ENCODE measurements at places on chromosomes 7 and 10. TPM values are rescaled to one million over a fixed set of nuclear protein-coding genes. Genes with fewer than 3 reads are reported as not detected.
A peak's percentile ranks its signal among the peaks of the same experiment; 100 is the strongest.

TMEM236 gene
- 0.27 TPM for total RNA-seq

VSTM4 gene
- total RNA-seq: not detected

VSIR gene
- 61.2 TPM for total RNA-seq

NPC1L1 gene
- not detected for total RNA-seq

- no peak for DNase-seq
These were observed 8.7 kb downstream of the ABLIM1 start for GRCh38 chr10:114649217-114649903.

- no peak for DNase-seq
These were observed 287.0 kb downstream of the WDR37 start for GRCh38 chr10:1343176-1343575.

DNA sequence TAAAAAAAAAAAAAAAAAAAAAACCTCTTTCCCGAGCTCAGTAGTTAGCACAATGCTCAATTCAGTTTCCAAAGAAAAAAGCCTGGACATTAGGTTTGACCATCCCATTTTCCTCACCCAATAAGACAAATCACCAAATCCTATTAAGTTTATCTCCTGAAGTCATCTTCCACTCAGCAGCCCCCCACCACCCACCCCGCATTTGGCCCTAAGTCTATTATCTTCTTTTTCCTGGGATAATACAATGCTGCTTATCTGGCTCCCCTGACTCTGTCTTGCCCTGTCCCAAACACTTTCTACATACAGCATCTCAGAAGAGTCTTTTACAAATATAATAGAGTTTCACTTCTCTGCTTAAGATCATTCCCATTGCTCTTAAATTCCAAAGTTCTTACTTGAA, 17.8 kb upstream of the LMOD2 start:
- no peak for DNase-seq

DNA sequence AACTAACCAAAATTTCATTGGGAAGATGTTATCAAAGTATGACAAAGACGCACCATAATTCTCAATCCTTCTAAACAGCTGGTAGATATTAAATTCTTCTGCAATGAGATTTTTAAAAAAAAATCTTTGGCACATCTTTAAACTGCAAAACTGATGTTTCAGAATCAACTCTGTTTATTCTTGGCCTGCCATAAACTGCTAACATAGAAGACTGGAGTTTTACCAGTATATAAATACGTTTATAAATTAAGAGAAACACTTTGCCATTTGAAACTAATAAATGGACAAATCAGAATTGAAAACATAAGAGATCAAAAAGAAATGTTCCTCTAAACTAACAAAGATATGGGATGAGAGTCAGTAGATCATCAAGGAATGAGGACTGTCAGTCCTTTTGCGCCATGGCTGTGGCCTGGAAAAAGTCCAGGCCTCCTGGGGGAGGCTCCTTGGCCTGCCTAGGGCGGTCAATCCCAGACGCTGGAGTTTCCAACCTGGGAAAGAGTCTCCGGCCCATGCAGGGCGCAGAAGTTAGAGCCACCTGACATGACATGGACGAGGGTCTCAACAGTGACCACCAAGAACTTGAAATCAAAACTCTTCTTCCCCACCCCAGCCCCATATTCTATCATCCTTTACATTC, 34.2 kb upstream of the NEBL start:
- DNase-seq: no peak

DNA sequence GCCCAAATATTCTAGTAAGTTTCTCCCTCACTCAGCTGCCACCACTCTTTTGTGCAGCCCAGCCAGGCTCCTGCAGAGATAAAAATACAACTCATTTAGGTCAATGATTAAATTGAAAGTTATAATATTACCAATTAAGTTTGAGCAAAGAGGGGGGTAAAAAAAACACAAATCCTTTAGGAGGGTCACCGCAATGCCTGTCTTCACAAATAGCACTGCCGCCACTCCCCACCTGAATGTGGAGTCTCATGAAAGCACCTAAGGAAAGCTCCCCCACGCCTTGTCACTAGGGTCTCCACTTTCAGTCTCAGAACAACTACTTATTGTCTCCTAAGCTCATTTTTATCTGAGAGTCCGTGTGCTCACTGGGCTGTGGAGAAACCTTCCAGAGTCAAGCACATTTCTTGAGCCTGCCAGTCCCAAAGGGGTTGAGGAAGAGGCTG, 148.7 kb downstream of the FGFR2 start:
- DNase-seq: no peak

DNA sequence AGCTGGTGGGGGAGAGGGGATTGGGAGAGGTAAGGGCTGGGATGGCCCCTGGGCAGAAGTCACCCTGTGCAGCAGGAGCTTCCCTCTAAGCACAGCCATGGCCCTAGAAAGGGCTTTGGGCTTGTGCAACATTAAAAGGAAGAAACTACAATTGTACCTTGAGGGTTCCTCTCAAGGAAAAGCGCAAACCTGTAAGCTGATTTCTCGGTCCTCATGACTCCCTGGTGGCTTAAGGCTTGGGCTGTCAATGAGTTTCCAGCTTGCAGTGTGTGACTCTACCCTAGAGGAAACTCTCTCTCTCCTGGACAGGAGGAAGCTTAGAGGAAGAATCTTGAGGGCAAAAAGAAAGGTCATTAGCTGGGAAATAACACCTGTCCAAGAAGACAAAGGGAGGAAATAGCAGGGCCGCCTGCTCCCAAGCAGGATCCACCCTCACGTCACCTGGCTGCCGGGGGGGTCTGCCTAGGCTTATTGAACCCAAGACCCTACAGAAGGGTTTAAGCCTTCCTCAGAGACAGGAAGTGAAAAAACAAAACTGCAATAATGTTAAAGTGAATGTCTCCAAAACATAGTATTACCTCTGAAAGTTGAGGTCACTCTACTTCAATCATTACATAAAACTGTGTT, 112.5 kb downstream of the WDR11 start:
- DNase-seq: no peak

GRCh38 chr10:9297580-9297979, 1243.1 kb downstream of the GATA3 start:
- no peak for DNase-seq

GRCh38 chr10:131683281-131683861, 217.4 kb upstream of the PPP2R2D start:
- DNase-seq: no peak

DNA sequence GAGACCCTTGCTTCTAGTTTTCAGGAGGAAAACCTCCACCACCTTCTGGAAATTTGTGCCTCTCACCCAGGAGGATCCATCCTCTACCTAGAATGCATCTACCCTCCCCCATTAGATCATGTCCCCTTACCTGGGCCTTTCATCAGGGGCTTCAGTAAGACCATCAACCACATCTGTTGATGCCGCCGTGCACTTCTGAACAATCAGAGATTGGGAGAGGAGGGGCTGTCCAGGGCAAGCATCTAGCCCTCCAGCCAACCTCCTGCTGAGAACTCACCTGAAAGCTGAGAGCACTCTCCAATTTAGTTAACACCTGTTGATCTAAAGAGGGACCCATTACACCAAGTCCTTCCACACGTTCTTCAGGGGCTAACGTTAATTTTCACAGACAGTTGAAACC, 57.6 kb upstream of the PIK3CG start:
- no peak for DNase-seq

GRCh38 chr10:110432814-110433565, 64.7 kb upstream of the DUSP5 start:
- DNase-seq: no peak

- no peak for DNase-seq
These were observed 11.2 kb downstream of the AVL9 start for GRCh38 chr7:32506266-32507054.

DNA sequence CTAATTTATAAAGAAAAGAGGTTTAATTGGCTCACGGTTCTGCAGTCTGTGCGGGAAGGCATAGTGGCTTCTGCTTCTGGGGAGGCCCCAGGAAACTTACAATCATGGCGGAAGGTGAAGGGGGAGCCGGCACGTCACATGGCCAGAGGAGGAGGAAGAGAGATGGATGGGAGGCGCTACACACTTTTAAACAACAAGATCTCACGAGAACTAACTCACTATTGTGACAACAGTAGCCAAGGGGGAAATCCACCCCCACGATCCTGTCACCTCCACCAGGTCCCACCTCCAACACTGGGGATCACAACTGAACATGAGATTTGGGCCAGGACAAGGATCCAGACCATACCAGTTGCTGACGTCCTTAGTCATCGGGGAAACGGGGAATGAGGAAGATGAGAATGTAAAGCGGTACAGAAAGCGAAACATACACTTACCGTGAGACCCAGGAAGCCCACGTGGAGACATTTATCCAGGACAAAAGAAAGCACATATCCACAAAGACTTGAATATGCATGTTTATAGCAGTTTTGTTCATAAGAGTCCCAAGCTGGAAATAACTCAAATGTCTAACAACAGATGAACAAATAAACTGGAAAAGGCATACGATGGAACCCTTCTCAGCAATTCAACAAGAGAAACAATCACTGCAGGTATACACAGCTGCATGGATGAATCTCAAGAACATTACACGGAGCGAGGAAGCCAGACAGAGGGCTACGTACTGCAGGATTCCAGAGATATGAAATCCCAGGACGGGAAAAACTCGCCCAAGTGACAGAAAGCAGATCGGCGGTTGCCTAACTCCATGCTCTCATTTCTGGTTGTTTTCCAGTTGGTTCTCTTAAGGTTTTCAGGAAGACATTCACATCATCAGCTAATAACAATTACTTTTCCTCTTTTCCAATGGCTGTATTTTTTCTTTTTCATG, 26.2 kb upstream of the INPP5A start:
- no peak for DNase-seq

- no peak for DNase-seq
These were observed 172.3 kb upstream of the PPP2R2D start for GRCh38 chr10:131728286-131729228.

- DNase-seq: no peak
These were observed 10.3 kb downstream of the PNPLA8 start for GRCh38 chr7:108515630-108516029.

- DNase-seq: peak; percentile 30
These were observed 9.1 kb downstream of the TTYH3 start for GRCh38 chr7:2640846-2641316.

GRCh38 chr10:83982812-83983211, 156.5 kb upstream of the GHITM start:
- no peak for DNase-seq

- no peak for DNase-seq
These were observed 5.9 kb upstream of the MAPK8 start for GRCh38 chr10:48300556-48300955.

DNA sequence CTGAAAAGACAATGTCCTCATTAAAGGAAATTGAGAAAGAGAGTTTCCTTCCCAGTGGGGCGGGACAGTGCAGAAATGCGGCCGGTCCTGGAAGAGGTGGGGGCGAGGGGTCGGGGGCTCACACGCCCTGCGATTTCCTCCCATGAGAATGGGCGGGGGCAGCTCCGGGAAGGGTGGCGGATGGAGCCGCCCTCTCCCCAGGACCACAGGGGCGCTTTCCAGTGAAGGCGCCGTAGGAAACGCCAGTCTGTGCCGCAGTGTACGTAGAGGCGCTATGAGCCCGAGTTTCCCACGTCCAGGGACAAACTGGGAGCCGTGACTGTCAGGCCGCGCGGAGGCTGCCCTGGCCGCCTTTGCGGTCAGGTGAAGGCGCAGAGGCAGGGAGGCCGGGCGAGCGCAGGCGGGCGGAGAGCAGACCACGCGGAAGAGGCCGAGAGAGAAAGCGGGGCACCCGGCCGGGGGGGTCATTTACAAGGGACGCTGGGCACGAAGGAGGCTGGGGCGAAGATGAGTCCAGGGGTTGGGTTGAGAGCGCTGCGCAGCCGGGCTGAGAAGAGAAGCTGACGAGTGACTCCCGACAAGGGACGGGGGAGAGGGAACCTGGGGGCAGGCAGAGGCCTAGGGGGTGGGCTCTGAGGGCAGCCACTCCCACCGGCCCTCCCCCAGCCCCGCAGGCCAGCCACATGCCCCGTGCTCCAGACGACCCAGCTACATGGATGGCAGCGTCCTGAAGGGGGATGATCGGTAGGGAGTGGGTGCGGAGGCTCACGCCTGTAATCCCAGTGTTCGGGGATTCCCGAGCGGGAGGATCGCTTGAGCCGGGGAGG, 45.0 kb downstream of the ALOX5 start:
- peak; percentile 64 for DNase-seq

DNA sequence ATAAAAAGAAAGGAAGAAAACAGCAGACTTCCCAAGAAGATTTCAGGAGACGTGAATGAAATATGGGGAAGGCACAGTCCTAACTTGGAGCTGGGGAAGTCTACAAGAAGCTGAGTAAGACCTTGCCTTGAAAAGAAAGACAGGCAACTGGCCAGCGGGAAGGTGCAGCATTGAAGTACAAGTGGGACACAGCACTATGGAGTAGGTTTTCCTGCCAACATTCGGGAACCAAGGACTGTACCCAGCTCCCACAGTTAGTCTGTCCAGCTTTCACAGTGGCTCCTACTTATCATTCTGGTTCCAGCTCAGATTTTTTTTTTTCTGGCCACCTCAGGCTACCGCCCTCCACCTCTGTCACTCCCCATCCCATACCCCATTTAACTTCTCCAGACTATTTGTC, 10.0 kb downstream of the HPS1 start:
- no peak for DNase-seq

DNA sequence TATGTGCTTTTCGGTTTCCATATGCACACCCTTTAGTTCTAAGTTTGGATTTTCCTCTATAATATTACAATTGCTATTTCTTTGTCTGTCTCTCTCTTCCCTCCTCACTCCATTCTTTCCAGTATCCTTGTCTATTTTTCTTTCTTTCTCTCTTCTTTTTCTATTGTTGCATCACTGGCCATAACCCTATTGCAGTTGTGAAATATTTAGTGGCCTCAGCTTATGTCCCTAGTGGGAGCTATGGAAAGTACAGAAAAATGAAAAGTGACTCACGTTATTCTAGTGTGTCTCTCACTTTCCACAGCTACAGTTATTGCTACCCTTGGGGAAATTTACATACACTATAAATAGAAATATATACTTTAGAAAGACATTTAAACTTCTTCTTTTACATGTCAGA, 59.1 kb downstream of the CNTNAP2 start:
- no peak for DNase-seq

DNA sequence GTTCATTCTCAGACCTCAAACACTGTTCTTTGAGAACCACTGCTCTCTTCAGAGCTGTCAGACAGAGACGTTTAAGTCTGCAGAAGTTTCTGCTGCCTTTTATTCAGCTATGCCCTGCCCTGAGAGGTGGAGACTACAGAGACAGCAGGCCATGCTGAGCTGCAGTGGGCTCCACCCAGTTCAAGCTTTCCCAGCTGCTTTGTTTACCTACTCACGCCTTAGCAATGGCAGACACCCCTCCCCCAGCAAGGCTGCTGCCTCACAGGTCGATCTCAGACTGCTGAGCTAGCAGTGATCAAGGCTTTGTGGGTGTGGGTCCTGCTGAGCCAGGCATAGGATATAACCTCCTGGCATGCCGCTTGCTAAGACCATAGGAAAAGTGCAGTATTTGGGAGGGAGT, 80.5 kb upstream of the CYP2C9 start:
- DNase-seq: no peak

DNA sequence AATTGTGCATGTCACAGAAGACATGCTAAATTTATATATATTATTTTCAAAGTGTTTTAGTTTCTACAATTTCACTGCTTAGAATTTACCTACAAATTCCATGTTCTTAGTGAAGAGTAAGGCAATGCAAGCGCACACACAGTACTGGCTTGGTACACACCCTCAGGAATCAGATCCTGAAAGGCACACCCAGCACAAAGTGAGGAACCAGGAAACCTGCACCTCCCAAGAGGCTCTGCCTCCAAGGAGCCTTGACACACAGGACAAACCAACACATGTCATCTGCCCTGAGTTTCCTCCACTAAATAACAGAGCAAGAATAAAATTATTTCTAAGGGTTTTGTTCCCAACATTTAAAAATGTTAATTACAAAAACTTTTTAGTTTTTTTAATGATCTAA, 156.2 kb downstream of the PARD3 start:
- DNase-seq: no peak
